Natural killer cell treated with Interleukin-12 subunit alpha and Interleukin-12 subunit beta and Interleukin-15 and Interleukin-18, amount 100 ng/mL, for 72 hours (primary cell): ENCODE measurements at places on chromosomes 4 and X. TPM values are rescaled to one million over a fixed set of nuclear protein-coding genes. Genes with fewer than 3 reads are reported as not detected.

Gene ETDB
- not detected for total RNA-seq

Gene ASB9
- not detected for total RNA-seq

Gene TLR6
- 4.4 TPM for total RNA-seq

Gene ANXA10
- total RNA-seq = not detected

Gene LARP1B
- 30.9 TPM for total RNA-seq

Gene GJB1
- total RNA-seq = not detected

Gene SLC9A6
- 16.6 TPM for total RNA-seq

GRCh38 chrX:20111271-20111670 lies 5.4 kb downstream of the MAP7D2 start:
- no peak for DNase-seq
- H3K27ac ChIP-seq = no peak overlapping the region
- H3K27me3 ChIP-seq = peaks cover 12% of the 10 kb centered on the region
- H3K4me3 ChIP-seq = no peak overlapping the region
- H3K4me1 ChIP-seq = peaks cover 7% of the 10 kb centered on the region
- no peaks in the 10 kb centered on the region for H3K36me3 ChIP-seq

DNA sequence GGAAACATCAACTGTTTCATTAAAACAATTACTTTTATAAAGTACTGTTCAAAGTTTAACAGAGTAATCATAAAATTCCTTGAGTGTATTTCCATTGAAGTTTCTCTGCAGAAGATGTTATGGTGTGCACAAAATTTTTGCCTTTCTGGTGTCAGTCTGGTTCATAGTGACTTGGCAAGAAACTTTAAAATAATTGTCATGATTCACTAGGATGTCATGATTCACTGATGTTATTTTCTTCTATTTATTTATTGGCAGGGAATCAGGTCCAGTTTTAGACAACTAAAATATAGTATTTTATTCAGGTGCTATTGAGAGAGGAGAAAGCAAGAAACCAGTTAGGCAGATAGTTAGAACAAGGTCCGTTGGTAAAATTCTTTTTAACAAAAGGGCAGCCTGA lies 3.8 kb downstream of the UGT2A1 start:
- no peaks in the 10 kb centered on the region for H3K4me1 ChIP-seq
- DNase-seq = no peak
- H3K27ac ChIP-seq = no peak overlapping the region
- no peaks in the 10 kb centered on the region for H3K36me3 ChIP-seq
- H3K4me3 ChIP-seq = no peak overlapping the region
- H3K27me3 ChIP-seq = no peaks in the 10 kb centered on the region

GRCh38 chr4:38785901-38786402 lies 3.2 kb upstream of the TLR10 start:
- no peak for DNase-seq
- H3K4me3 ChIP-seq = peak overlapping the region; percentile 15
- peaks cover 12% of the 10 kb centered on the region for H3K36me3 ChIP-seq
- H3K27ac ChIP-seq = no peak overlapping the region
- H3K27me3 ChIP-seq = peaks cover 2% of the 10 kb centered on the region
- H3K4me1 ChIP-seq = peaks cover 18% of the 10 kb centered on the region

DNA sequence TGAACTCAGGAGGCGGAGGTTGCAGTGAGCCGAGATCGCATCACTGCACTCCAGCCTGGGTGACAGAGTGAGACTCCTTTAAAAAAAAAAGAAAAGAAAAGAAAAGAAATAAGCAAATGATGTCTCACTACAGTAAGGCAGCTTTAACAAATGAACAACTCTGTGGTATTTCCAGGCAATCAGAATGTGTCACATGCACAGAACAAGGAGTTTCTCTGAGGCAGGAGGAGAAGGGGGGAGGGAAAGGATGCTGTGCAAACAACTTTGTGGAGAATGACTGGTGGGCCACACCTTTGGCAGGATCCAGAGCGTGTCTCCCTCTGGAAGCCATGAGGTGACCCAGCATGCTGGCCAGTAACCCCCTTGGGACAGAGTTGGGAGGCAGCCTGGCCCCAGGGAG lies 57.6 kb downstream of the RAI2 start:
- H3K4me3 ChIP-seq = no peak overlapping the region
- no peaks in the 10 kb centered on the region for H3K36me3 ChIP-seq
- DNase-seq = no peak
- H3K4me1 ChIP-seq = no peaks in the 10 kb centered on the region

DNA sequence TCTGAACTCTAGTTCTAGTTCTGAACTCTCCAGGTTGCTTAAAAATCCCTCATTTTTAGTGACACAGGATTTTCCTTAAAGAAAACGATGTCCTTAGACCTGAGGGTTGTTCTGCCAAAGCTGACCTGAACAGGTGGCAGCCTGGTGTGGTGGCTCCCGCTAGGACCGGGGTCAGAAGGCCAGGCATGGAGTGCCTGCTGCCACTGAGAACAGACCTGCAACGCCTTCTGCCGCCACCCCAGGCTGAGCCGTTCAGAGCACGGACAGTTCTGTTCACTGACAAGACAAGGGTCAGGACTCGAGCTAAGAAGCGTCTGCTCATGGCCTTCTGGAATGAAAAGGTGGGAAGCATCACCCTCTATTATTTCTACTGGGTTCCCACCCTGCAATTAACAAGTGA lies 15.8 kb downstream of the DCTD start:
- no peak overlapping the region for H3K27ac ChIP-seq
- H3K4me1 ChIP-seq = peaks cover 17% of the 10 kb centered on the region

DNA sequence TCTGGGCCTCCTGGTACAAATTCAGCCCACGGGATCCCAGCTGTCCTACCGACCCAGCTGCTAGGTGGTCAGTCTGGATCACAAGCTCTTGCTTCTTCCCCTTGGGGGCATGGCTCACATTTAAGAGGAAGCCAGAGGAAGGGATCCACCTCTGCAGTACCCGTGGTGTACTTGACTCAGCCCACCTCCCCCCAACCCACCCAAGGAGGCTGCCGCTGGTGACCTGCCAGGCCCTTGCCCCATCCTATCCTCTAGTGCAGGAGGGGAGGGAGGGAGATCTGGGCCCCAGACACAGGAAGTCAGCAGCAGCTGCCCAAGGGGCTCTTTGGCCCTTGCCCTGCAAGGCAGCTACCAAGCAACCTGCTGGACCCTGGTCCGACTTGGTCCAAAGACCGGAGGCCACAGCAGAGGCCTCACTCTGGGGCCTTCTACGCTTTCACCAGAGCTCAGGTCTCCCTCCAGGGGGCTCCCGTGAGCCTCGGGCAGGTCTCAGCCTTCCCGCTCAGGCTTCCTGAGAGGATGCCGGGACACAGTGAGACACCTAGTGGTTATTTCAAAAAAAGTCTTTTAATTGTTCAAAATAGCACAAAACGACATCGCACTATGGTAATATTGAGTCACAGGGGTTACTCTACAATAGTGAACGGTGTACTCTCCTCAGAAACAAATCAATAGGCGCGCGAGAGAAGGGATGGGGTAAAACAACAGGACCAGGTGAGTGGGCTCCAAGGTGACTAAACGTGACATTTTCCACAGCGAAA lies 2.7 kb upstream of the RENBP start:
- no peaks in the 10 kb centered on the region for H3K27me3 ChIP-seq
- H3K36me3 ChIP-seq = peaks cover 6% of the 10 kb centered on the region
- DNase-seq = peak; percentile 82
- H3K27ac ChIP-seq = peak overlapping the region; percentile 64
- peaks cover 13% of the 10 kb centered on the region for H3K4me1 ChIP-seq

GRCh38 chr4:133592106-133592505 lies 443.0 kb downstream of the PCDH10 start:
- H3K27ac ChIP-seq = no peak overlapping the region
- H3K4me1 ChIP-seq = no peaks in the 10 kb centered on the region
- H3K4me3 ChIP-seq = no peak overlapping the region

- H3K27ac ChIP-seq = no peak overlapping the region
- no peak for DNase-seq
- H3K36me3 ChIP-seq = peaks cover 10% of the 10 kb centered on the region
- H3K27me3 ChIP-seq = no peaks in the 10 kb centered on the region
Measured at GRCh38 chrX:45011131-45011530, 138.1 kb downstream of the KDM6A start.

DNA sequence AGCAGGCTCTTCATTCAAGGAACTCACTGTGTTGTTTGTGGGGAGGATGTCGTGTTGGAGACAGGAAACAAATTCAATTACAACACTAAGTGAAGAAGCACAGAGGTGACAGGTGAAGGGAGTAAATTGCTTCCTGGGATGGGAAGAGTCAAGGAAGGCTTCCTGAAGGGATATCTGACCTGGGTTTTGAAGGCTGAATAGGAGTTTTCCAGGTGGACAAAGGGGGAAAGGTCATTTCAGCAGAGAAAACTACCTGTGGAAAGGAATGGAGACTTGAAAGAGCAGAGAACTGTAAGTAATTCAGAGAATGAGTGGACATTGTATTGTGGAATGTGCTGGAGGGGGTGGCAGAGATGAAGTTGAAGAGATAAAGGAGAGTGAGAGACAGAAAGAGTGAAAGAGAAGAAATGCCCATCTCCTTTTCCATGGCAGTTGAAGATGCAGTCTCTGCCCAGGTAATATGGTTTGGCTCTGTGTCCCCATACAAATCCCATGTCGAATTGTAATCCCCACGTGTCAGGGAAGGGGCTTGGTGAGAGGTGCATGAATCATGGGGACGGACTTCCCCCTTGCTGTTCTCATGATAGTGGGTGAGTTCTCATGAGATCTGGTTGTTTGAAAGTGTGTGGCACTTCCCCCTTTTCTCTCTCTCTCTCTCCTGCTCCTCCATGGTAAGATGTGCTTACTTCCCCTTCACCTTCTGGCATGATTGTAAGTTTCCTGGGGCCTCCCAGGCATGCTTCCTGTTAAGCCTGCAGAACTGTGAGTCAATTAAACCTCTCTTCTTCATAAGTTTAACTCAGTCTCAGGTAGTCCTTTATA lies 205.7 kb upstream of the BCOR start:
- no peak overlapping the region for H3K4me3 ChIP-seq
- DNase-seq = no peak
- H3K4me1 ChIP-seq = peaks cover 23% of the 10 kb centered on the region

GRCh38 chr4:89617317-89617716 lies 219.6 kb downstream of the SNCA start:
- no peak for DNase-seq
- no peaks in the 10 kb centered on the region for H3K27me3 ChIP-seq
- H3K4me1 ChIP-seq = no peaks in the 10 kb centered on the region
- no peak overlapping the region for H3K27ac ChIP-seq
- H3K4me3 ChIP-seq = no peak overlapping the region
- no peaks in the 10 kb centered on the region for H3K36me3 ChIP-seq

GRCh38 chr4:28369499-28369898 lies 1508.9 kb downstream of the STIM2 start:
- H3K27ac ChIP-seq = no peak overlapping the region
- no peak overlapping the region for H3K4me3 ChIP-seq
- H3K4me1 ChIP-seq = no peaks in the 10 kb centered on the region
- no peaks in the 10 kb centered on the region for H3K27me3 ChIP-seq
- no peak for DNase-seq
- no peaks in the 10 kb centered on the region for H3K36me3 ChIP-seq

- H3K27me3 ChIP-seq = peaks cover 5% of the 10 kb centered on the region
- no peak for DNase-seq
- no peak overlapping the region for H3K4me3 ChIP-seq
- no peaks in the 10 kb centered on the region for H3K36me3 ChIP-seq
Measured at GRCh38 chr4:8083086-8083825, 75.4 kb downstream of the ABLIM2 start.

DNA sequence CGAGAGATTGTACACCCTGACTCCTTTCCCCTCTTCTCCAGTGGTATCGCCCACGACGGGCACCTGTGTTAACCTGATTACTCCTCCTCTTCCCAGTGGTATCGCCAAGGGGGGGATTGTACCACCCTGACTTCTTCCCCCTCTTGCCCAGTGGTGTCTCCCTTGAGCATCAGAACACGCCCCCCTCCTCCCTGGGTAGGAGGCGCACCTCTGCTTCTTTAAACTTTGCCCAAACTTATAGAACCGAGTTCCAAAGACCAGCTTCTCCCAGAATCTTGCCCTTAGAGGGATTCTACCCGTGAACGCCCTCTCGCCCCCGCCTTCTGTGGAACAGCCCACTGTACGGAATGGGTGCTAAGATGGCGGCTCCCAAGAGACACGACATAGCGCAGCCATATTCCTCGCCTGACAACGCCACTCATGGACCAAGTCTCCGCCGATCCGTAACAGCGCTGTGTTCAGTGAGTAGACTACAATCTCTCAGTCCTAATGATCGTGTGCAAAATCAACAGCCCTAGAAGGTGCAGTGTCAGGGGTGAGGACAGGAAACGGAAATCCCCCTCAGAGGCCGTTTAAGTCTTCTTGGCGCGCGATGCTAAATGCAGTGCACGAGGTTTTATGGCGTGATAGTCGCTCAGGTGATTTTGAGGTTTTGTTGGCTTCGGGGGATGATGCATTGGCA lies 4.2 kb upstream of the ZNF157 start:
- no peaks in the 10 kb centered on the region for H3K36me3 ChIP-seq
- H3K27ac ChIP-seq = peak overlapping the region; percentile 90
- DNase-seq = peak; percentile 72
- H3K4me3 ChIP-seq = peak overlapping the region; percentile 90
- peaks cover 20% of the 10 kb centered on the region for H3K4me1 ChIP-seq

- no peaks in the 10 kb centered on the region for H3K36me3 ChIP-seq
- no peak overlapping the region for H3K27ac ChIP-seq
- H3K27me3 ChIP-seq = no peaks in the 10 kb centered on the region
- DNase-seq = no peak
Measured at GRCh38 chr4:131063878-131064277, 1967.9 kb downstream of the C4orf33 start.

GRCh38 chrX:68794461-68794860 lies 34.4 kb upstream of the EFNB1 start:
- no peaks in the 10 kb centered on the region for H3K36me3 ChIP-seq
- no peak overlapping the region for H3K27ac ChIP-seq
- H3K4me3 ChIP-seq = no peak overlapping the region
- no peaks in the 10 kb centered on the region for H3K4me1 ChIP-seq

- H3K4me1 ChIP-seq = no peaks in the 10 kb centered on the region
- no peak overlapping the region for H3K27ac ChIP-seq
- H3K36me3 ChIP-seq = no peaks in the 10 kb centered on the region
Measured at GRCh38 chr4:82553020-82553419, 8.8 kb downstream of the TMEM150C start.

DNA sequence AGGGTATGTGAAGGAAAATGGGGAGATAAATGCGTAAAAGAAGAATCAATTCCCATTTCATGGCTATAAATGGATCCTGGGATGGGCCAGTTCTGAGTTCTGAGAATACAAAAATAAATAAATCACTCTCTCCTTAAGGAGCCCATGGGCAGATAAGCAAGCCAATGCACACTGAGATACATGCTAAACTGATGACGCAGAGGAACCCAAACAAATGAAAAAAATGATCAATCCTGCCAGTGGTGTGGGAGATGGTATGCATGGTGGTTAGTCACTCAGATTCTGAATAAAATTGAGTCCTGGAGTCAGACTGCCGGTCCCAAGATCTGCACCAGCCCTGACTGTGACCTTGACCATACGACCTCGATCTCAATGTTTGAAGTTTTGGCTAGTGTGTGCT lies 59.7 kb downstream of the NEIL3 start:
- no peak for DNase-seq
- H3K36me3 ChIP-seq = no peaks in the 10 kb centered on the region
- no peak overlapping the region for H3K27ac ChIP-seq
- no peaks in the 10 kb centered on the region for H3K27me3 ChIP-seq

DNA sequence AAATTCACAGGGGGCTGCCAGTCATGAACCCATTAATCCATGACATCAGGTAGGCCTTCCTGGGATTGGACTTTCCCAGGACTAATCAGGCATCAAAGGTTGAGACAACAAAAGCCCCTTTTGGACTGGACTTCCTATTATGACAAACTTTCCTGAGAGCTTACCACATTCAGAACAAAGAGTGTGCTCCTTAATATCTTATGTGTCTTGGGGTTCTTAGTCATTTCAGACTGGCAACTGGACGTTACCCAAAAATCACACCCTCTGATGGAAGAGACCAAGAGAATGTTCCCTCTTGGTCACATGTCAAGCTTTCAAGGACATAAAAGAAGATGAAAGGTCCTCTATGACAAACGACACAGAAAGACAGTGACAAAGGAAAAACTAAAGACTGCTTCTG lies 31.6 kb upstream of the PPP1R2C start:
- peaks cover 12% of the 10 kb centered on the region for H3K36me3 ChIP-seq
- no peaks in the 10 kb centered on the region for H3K4me1 ChIP-seq
- H3K4me3 ChIP-seq = no peak overlapping the region
- no peaks in the 10 kb centered on the region for H3K27me3 ChIP-seq
- no peak for DNase-seq
- no peak overlapping the region for H3K27ac ChIP-seq
